NK-92 treated with Interleukin-12 subunit alpha and Interleukin-12 subunit beta, amount 100 ng/mL, for 24 hours (cell line): ENCODE measurements at places on chromosomes 1 and 21.
A peak's percentile ranks its signal among the peaks of the same experiment; 100 is the strongest.

DNA sequence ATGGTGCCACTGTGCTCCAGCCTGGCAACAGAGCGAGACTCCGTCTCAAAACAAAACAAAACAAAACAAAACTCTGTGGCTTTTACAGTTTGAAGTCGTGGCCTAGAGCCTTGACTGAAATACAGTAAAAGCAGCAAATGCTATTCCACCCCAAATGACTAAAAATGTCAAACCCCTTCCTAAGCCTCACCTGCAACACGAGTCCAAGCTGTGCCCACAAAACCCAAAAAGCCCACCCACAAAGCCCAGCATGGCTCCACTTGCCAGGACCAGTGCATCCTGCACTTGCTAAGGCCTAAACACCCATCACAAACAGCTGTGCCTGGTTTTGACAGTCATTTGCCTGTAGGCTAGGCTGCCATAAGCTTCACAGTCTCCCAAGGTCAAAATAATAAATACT, 21.3 kb downstream of the VAV3 start:
- DNase-seq = no peak

DNA sequence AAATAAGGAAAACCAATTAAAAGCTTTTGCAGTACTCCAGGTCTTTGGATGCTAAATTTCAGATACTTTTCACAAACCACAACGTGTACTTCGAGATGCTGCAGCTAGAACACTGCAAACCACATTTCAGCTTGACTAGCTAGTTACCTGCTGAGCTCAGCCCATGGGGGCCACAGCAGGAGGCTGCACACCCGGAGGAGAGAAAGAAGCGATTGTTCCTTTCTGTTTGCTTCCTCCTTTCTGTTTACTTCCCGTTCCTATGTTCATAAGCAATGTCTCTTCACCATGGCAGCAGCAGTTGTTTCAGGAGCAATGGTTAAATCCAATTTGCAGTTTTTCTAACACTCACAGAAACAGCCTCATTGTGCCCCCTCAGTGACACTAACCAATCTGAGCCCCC, 225.6 kb upstream of the FGGY start:
- no peak for DNase-seq

- no peak for DNase-seq
Measured at GRCh38 chr1:223212441-223212840, 69.4 kb upstream of the TLR5 start.

- no peak for DNase-seq
Measured at GRCh38 chr1:220222939-220223338, 49.3 kb downstream of the RAB3GAP2 start.

DNA sequence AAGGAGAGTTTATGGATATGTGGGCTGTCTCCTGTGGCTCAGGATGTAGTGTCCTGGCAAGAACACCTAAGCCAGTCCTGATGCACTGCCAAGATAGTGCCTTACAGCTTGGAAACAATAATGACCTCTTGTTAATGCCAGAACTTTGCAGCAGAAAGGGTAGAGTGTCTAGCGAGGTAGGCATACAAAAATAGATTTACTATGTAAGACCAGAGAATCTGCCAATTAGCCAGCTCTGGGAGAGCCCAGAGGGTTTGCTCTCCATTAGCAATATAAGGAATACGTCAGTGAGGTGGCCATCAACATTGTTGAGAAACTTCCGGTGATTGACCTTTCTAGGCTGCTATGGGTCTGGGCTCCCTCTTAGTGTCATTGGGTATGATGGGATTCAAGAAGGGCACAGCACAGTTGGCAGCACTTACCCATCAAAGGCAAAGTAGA, 178.5 kb upstream of the GALNT2 start:
- DNase-seq = no peak

DNA sequence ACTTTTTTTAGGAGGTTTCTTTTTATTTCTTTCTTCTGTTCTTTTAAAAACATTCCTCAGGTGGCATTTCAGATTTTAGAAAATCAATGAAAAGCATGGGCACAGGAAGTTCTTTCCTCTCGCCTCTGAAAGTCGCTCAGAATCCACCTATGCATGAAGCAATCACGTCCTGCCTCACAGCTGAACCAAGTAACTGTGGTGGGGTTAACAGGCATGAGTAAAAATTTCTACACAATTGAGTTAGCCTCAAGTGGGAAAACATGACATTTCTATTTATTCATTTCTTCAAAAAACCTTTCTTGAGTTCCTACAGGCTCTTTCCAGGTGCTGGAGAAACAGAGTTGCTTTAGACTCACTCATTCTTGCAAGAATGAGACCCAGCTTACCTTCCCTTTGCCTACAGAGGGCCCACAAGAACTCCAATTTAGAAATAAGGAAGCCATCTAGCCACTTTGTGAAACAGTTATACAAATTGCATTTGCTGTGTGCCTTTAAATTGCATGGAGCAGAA, 508.9 kb upstream of the PKN2 start:
- no peak for DNase-seq

- DNase-seq = peak; percentile 25
Measured at GRCh38 chr1:182181167-182181572, 119.7 kb upstream of the ZNF648 start.

DNA sequence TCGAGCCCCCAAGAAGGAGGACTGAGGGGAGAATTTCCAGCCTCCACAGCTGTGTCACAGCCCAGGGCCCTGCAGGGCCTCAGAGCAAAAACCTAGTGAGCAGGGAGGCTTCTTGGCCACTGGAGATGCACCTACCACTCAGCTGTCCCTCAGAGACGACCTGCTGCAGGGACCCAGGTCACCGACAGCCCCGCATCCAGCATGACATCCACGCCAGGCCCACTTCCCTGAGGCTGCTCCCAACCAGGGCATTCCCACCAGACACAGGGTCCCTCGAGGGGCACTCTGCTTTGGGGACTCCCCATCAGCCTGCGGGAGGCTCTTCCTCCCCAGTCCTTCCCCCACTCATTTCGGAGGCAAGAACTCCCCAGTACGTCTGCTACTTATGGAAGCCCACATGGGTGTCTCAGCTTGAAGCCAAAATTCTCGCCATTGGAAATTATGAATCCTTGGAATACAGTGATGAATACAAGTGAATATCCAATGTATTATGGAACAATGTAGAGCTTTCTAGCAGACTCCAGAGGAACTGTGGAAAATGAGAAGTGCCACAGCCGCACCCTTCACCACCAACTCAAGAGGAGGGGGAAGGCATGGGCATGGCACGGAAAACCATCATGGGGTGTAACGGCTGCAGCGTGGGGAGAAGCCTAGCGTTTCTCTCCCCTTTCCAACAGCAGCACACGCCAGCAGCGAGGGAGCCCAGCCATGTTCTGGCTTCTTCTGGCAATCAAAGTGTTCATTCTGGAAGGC, 6.9 kb downstream of the TFF3 start:
- DNase-seq = no peak

DNA sequence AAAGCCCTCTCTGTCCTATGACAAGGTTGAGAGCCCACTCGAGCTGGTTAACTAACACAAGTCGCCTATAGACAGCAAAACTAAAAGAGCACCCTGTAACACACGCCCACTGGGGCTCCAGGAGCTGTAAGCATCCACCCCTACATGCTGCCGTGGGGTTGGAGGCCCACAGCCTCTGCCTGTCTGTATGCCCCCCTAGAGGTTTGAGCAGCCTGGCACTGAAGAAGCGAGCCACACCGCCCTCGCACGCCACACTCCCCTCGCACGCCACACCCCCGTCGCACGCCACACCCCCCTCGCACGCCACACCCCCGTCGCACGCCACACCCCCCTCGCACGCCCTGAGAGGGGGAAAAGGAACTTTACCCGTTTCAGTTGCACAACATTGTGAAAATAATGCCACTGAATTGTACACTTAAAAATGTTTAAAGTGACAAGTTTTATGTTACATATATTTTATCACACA, 13.2 kb upstream of the HMGCL start:
- DNase-seq = peak; percentile 71

GRCh38 chr1:169240449-169241232, 127.0 kb downstream of the NME7 start:
- no peak for DNase-seq

DNA sequence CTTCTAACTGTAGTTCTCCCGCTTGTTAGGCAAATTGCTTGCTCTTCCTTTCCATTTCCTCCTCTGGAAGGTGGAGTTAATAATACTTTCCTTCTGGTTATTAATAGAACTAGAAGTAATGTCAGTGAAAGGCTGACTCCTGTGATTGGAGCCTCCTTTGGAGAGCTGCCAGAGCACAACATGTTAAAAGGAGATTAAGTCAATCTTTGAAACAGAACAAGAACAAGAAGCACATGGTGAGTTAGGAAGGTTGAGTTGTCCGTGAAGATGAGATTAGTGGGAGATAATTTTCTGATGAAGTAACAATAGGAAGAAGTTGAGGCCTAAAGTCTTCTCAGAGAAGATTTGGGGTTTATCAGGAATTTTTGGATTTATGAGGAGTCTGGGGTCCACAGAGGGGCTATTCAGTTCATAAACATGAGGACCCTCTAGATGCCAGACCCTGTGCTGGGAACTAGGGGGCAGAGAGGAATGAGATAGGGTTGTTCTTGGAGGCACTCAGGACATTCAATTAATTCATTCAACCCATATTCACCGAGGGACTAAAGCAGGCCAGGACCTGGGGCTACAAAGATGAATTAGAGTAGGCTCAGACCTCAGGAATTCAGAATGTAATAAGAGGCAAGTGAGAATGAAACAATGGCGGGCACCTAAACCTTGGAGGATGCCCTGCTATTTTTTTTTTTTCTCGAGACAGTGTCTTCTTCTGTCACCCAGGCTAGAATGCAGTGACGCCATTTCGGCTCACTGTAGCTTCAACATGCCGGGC, 40.7 kb upstream of the DHCR24 start:
- DNase-seq = no peak

- DNase-seq = no peak
Measured at GRCh38 chr1:162210196-162210595, 140.7 kb downstream of the NOS1AP start.

- DNase-seq = no peak
Measured at GRCh38 chr1:219488275-219488674, 124.6 kb downstream of the ZC3H11B start.

GRCh38 chr1:231748760-231749415, 122.3 kb downstream of the DISC1 start:
- no peak for DNase-seq

- no peak for DNase-seq
Measured at GRCh38 chr1:168673974-168674683, 54.9 kb downstream of the DPT start.

GRCh38 chr1:167328306-167328815, 107.7 kb downstream of the POU2F1 start:
- DNase-seq = no peak
